ENCODE measurements at places on chromosomes 13 and 19.
A peak's percentile ranks its signal among the peaks of the same experiment; 100 is the strongest.

- peak; percentile 97 for DNase-seq
Measured at GRCh38 chr19:58097781-58098681, at the start of gene ZSCAN18. Gene ZSCAN18, minus strand, starts transcription at chr19:58098231. Its CDS starts 7,964 bp downstream, at chr19:58090267.

- DNase-seq = no peak
Measured at GRCh38 chr19:18605546-18606280, 886 bp downstream of the CRLF1 start.

DNA sequence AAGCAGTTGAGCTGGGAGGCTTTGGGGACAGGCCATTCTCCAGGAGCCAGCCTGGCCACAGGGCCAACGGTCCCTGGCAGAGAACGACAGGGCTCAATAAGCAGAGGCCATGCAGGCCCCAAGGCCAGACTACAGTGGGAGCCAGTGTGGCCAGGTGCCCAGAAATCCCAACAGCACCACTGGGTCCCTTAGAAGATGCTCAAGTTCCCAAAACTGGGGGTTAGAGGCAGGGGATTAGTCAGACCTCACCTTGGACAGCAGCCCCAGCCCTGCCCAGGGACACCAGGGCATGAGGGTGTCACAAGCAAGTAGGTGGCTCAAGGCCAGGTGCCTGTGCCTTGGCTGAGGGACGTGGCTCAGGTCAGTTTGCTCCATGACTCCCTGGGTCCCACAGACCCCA, 12.8 kb downstream of the SCGB2B2 start:
- no peak for DNase-seq

- no peak for DNase-seq
Measured at GRCh38 chr19:5948752-5949564, 29.0 kb downstream of the RANBP3 start.

DNA sequence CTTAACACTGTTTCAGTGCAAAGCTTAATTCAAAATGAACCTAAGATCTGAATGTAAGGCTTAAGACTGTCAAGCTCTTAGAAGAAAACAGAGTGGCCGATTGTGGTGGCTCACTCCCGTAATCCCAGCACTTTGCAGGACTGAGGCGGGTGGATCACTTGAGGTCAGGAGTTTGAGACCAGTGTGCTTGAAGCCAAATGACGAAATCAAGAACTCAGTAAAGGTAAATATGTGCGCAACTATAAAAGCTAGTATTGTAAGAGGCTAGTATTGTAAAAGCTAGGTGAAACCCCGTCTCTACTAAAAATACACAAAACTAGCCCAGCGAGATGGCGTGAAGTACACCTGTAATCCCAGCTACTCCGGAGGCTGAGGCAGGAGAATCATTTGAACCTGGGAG, 12.7 kb downstream of the ATP4B start:
- no peak for DNase-seq

GRCh38 chr13:24234200-24234915, 73.8 kb downstream of the SPATA13 start:
- DNase-seq = no peak
